Sciatic nerve (tissue), 2 donors: ENCODE measurements at places on chromosomes 3 and 15.
A peak's percentile ranks its signal among the peaks of the same experiment; 100 is the strongest.

GRCh38 chr3:105824129-105824528 lies 44.7 kb downstream of the CBLB start:
- no peak for DNase-seq

- DNase-seq: no peak
These were observed 5.6 kb downstream of the PRTG start for GRCh38 chr15:55737373-55737772.

DNA sequence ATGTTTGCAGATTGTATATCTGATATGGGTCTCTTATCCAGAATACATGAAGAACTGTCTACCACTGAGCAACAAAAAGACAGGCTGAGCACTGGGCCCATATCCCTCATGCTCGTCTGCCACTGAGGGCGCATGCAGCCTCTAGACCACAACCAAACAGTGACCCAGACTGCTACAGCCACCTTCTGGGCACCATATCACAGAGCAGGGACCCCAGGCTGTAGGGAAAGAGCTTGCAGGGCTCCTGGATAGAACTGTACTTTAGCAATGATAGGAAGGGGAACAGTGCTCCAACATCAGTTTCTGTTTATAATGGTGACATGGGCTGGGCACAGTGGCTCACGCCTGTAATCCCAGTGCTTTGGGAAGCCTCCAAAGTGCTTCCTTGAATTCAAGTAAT lies 40.2 kb upstream of the TMEM87A start:
- no peak for DNase-seq

GRCh38 chr3:34073961-34074360 lies 275.5 kb downstream of the PDCD6IP start:
- DNase-seq: no peak

- DNase-seq: no peak
These were observed 247.4 kb downstream of the KBTBD8 start for GRCh38 chr3:67245545-67245944.

DNA sequence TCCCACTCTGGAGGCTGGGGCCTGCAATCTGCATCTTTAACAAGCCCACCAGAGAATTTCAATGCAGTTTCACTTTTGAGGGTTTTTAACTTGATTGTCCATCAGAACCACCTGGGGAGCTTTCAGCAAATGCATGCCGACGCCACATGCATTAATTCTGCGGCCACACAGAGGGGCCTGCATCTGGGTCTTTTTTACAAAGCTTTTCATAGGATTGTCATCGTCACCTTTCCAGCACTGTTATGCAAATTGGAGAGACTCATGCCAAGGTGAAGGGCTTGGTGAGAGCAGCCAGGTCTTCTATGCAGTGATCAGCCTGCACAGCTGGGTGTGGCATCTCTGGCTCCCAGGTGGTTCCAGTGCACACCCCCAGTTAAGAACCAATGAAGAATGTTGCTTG lies 143.0 kb upstream of the CTDSPL start:
- no peak for DNase-seq

DNA sequence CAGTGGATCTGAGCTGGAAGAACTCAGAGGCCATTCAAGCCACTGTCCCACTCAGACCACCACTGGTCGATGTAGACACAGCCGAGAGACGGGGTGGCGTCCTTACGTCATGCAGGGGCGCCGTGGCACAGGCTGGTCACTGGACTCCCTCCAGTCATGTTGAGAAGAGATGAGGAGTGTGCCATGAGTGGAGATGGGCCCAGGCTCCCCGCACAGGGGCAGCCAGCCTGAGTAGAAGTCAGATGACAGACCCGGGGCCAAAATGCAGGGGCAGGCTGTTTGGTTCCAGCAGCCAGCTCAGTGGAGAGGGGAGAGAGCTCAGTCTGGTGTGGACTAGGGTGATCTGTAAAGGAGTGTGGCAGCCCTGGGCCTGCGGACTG lies 33.4 kb upstream of the KIF23 start:
- no peak for DNase-seq

DNA sequence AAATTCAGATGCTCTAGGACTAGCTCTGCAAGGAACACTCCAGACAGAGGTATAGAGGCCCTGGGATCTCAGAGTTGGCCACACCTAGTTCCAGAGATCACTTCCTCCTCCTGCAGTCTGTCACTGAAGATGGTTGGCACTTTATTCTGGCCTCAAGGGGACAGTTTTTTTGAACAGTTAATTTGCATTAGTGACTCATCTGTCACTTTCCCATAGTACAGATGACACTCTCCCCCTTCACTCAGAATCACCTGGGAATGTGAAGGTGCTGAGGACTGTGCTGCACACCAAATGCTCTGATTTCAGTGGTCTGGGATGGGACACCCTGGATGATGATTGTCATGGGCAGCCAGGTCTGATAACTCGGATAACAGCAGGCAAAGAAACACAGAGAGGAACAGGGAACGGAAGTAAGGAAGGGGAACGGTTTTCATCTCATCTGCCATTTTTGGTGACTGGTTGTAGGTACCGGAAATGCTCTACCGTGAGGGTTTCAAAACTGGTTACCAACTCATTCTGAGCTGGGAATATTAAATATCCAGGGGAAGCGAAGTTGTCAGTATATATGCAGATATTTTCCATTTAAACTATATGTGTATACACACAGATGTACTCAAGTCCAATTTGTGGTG lies 232.5 kb upstream of the ST8SIA2 start:
- no peak for DNase-seq

GRCh38 chr3:193762657-193763056 lies 169.6 kb downstream of the OPA1 start:
- no peak for DNase-seq

DNA sequence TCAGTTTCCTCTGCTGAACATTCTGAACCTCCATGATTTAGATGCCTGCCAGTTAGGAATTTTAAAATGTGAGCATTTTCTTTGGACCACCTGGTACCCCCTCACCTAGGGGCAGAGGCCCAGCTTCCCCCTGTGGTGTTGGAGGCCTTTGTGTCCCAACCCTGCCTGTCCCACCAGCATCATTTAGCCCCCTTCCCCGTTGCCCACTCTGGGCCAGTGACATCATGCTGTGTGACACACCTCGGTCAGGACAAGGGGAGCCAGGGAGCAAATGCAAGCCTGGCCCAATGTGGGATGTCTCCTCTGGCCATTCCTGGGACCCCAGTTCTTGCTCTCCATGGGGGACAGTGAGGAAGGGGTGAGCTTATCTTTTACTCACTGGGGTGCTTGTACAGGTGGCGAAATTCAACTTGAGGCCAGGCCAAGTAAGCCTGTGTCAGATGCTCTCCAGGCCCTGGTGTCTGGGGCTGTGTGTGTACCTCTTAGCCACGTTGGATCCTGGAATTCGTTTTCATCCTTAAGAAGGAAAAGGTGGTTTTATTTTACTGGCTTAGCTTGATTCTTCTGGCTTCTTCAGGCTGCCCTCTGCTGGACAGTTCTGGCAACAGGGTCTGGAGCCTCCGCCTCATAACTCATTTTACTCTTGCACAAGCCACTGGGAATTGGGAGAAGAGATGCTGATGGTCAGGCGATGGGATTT lies 49.7 kb upstream of the MYZAP start:
- DNase-seq: peak; percentile 87

DNA sequence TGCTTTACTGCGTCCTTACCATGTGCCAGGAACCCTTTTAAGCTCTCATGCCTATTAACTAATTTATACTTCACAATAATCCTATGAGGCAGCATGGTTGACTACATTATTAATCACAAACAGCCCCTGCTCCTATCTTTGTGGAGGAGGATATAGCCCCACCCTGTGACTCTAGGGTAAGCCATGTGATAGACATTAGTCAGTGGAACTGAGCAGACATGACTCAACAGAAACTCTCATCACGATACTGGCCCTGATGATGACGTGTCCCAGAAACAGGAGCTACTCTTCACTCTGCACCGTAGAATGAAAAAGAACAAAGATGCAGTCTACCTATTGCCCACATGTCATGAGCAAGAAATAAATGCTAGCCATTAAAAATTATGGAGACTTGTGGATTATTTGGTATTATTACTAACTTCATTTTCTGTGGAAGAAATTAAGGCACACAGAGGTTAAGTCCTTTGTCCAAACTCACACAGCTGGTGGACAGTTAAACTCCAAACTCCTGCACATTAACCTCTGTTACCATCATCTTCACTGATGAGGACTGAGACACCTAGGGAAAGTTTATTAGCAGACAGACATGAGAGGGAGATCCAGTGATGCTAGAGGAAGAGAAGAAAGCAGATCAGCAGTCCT lies 51.2 kb downstream of the CFAP20DC start:
- DNase-seq: no peak
